ENCODE measurements at places on chromosomes 11 and 22. TPM values are rescaled to one million over a fixed set of nuclear protein-coding genes. Genes with fewer than 3 reads are reported as not detected.

Gene POU2F3
- total RNA-seq, result not detected

Gene CYB5R2
- total RNA-seq, result 3.6 TPM

DNA sequence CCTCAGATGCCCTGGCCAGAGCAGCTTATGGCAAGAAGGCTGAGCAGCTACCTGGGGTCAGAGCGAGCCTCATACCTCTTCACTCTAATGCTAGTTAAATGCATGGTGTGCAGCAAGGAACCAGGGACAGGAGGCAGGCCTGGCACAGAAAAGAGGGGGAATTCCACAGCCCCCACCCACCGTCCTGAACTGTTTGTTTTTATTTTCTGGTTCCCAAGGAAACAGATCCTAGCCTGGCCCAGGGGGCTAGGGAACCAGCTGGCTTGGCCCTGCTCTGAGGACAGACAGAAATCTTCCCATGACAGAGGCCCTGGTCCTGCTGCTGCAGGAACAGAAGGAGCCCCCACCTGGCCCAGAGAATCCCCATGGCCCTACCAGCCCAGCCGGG is 40.4 kb downstream of the SLCO2B1 start:
- H3K27me3 ChIP-seq, result no peaks in the 10 kb centered on the region
- H3K4me3 ChIP-seq, result no peak overlapping the region
- peaks cover 7% of the 10 kb centered on the region for H3K4me1 ChIP-seq
- no peak for DNase-seq
- H3K36me3 ChIP-seq, result no peaks in the 10 kb centered on the region

DNA sequence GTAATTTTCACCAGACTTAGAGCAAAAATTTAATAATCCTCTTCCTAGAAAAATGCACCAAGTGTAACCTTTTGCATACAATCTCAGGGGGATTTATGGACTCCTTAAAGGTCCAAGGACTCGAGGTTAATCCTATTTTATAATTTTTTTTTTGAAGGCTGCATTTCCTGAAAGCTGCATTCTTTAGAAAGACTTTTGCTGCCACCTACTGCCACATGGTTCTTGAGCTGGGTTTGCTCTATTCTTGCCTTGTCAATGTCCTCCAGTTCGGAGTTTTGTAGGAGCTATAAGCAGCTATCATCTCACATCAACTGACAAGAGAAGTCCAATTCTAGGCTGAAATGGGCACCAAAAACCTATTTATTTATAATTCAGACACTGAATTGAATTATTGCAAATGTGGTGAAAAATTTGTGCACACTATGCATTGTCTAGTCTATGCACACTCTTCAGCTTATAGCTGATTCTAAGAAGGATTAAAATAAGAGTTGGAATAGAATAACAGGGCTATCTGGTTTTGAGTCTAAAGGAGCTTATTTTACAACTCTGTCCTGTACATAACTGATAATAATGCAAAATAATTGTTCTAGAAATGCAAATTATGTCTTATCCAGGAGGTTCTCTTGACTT is 31.3 kb downstream of the TRAF6 start:
- H3K27me3 ChIP-seq, result no peaks in the 10 kb centered on the region
- no peaks in the 10 kb centered on the region for H3K4me1 ChIP-seq
- H3K27ac ChIP-seq, result no peak overlapping the region

GRCh38 chr11:131373756-131374155 is 3.3 kb downstream of the NTM start:
- peaks cover 13% of the 10 kb centered on the region for H3K4me1 ChIP-seq

Measured in sigmoid colon (tissue), 7 donors.